ENCODE measurements at places on chromosomes 3 and 15.

GRCh38 chr15:96336596-96337364 is 6.3 kb downstream of the NR2F2 start:
- no peak for DNase-seq

- no peak for DNase-seq
These were observed 331.5 kb upstream of the RARB start for GRCh38 chr3:25096536-25096935.

DNA sequence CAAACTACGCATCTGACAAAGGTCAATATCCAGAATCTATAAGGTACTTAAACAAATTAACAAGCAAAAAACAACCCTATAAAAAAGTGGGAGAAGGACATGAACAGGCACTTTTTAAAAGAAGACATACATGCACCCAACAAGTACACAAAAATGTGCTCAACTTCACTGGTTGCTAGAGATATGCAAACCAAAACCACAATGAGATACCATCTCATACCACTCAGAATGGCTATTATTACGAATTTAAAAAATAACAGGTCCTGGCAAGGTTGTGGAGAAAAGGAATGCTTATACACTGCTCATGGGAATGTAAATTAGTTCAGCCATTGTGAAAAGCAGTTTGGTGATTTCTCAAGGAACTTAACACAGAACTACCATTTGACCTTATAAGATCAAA is 175.6 kb upstream of the MLF1 start:
- DNase-seq = no peak

DNA sequence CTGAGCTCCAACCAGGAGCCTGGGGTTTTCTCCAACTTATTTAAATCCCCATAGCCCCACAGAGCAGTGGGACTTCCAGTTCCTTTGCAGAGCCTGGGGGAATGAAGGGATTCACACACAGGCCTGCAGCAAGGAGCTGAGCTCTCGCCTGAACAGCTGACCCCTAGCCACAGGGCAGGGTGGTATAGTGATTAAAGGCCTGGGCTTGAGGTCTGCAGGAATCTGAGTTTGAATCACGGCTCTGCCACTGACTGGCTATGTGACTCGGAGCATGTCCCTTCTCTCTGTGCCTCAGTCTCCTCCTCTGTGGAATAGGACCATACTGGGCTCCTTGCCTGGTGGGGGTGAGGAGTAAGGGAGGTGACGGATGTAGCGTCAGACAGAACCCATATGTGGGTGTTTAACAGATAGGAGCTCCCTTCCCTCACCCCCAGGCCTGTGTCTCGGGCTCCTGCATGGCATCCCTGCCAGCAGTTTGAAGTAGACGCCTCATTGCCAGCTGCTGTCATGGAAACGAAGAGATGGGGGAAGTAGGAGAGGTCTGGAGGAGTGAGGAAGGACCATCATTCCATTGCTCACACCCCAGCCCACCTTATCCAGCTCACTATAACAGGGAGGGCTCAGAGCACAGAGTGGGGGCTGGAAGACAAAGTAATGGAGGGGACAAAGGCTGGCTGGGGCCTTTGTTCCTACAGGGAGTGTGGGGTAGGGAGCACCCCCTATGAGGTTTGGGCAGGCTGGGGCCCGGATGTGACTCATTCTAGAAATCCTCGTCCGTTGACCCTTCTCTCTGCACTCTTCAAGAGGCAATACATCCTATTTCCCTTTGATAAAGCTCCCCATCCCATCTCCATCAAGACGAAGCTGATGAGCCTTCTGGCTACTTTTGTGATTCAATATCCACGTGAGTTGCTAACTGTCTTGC is 14.8 kb downstream of the HRH1 start:
- DNase-seq = no peak

GRCh38 chr15:70437089-70437488 is 326.3 kb downstream of the UACA start:
- no peak for DNase-seq

- DNase-seq = no peak
These were observed 48.7 kb upstream of the IREB2 start for GRCh38 chr15:78389322-78389721.

DNA sequence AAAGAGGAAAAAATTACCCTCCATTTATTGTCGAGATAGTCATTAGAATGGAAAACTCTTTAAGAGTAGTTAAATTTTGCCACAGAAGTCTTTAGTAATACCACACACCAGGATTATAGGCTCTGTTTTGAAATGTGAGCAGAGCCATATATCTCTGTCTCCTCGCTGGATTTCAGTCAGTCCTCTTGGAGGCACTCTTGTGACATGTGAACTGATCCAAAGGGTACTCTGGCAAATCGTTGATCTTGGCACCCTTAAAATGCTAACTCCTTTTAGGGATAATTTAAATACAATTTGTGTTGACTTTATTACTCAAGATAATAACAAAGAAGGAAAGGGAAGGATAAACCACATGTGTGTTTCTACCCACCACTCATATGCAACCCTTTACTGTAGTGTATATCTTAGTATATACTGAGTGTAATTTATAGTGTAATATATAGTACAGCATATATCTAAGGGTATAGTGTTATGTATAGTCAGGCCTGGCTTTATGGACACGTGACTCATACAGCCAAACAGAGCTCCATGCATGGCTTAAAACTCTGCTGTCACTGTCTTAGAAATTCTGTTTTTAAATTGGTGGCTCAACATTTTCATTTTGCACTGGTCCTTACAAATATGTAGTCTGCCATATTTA is 12.3 kb upstream of the KPNA4 start:
- no peak for DNase-seq

DNA sequence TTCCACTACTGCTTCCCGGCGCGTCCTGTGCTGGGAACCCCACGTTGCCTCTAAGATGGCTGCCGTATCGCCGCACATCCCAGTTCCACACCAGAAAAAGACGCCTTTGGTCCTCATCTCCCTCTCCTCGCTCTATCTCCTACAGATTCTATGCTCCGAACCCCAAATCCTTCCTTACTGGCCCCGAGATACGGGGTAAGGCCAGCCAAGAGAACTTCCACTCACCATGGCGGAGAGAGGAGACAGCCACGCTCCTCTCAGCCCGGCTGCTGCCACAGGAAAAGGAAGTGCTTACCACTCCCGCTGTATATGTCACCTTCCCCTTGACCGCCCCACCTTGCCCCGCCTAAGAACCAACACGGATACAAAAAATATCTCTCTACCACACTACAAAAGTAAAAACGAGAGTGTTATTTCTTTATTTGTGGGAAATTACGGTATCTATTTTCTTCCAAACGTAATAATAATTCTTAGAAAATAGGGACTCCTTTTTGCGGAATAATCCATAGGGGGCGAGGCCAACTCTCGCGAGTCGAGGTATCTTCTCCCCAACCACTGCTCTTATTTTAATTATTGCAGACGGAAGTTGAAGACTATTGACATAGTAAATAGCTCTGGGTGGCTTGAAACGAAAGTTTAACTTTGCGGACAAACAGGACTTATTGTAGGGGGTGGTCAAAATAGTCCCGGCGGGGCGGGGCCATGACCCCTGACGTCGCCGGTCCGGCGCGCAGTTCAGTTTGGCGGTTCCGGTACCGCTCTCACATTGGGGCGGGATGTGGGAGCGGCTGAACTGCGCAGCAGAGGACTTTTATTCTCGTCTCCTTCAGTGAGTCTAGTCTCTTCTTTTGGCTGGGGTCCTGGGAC is at the start of the genes RPL4 and ZWILCH:
RPL4 (minus strand) TSS at position 293 of the 867 bp plus-strand sequence; CDS start at position 228, 65 bp downstream.
ZWILCH (plus strand) TSS at position 764 of the 867 bp plus-strand sequence; CDS start at position 777, 13 bp downstream.
- DNase-seq = peak; percentile 68

GRCh38 chr15:90400005-90400758 is 12.1 kb downstream of the IQGAP1 start:
- no peak for DNase-seq

GRCh38 chr3:7658294-7658693 is 797.4 kb downstream of the GRM7 start:
- DNase-seq = no peak

DNA sequence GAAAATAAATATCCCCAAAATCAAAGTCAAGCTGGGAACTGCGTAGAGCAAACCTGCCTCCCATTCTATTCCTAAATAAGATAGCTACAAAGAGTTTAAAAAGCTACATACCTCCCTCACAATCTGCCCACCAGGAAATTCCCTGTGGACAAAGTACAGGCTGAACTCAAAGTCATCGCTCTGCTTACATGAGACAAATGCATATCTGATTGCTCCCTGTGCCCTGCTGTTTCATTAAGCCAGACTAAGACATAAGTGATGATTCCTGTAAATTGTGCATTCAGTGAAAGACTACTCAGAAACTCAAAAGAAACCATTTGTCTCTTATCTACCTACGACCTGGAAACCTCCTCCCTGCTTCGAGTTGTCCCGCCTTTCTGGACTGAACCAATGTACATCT is 28.5 kb upstream of the EIF4A2 start:
- DNase-seq = no peak

DNA sequence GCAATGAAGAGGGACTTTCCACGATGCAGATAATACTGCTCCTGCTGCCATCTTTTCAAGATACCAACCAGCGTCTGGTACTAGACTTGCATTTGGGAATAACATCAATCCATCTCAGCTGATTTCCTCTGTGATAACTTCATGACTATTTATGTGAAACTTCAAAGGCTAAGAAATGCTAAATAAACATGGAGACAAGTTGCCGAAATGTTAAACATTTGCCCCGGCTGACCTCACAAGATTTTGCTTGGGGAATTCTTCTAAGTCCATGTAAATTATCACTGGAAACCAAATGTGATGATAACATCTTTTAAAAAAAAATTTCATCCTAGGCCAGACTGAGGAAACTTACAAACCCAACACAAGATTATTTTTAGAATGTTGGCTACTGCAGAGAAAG is 185.8 kb upstream of the PRICKLE2 start:
- no peak for DNase-seq

- DNase-seq = no peak
These were observed 235.5 kb downstream of the OPA1 start for GRCh38 chr3:193828477-193828876.

- no peak for DNase-seq
These were observed 286.4 kb upstream of the BCHE start for GRCh38 chr3:166123576-166123975.

DNA sequence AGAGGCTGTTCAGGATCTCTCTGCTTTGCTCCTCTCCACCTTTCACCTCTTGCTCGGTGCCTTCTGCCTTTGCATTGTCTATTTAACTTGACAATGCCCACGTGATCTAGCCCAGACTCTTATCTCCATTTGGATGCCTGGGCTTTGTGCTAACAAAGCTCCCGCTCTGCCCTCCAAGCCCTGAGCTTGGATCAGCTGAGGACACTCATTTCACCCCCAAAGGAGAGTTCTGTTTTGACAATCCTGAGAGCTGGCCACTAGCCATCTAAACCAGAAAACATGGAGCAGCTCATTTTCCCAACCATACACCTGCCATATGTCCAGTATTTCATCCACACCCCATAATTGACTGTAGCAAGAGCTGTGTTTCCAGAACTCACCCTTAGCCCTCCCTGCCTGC is 12.8 kb downstream of the GPR176 start:
- DNase-seq = no peak

GRCh38 chr3:36876181-36876936 is 68.5 kb downstream of the TRANK1 start:
- DNase-seq = no peak

DNA sequence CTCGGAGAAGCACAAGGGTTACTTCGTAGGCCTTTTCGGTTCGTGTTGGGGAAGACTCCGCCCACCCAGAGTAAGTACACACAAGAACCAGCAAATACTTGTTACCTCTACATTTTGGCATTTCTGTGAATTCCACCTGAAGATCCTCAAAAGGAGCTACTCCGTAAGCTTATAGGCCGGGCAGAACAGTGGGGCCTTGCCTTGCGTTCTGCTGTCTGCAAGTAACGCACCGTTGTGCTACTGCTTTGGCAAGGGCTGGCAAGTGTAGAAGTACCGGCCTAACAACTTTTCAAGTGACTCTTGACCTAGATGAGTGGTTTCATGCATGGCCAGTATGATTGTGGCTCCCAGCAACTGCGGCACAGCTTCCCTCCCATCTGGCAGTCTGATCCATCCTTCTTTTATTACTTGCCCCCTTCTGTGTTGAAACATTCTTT is 6.4 kb upstream of the DNAAF4 start:
- DNase-seq = no peak

DNA sequence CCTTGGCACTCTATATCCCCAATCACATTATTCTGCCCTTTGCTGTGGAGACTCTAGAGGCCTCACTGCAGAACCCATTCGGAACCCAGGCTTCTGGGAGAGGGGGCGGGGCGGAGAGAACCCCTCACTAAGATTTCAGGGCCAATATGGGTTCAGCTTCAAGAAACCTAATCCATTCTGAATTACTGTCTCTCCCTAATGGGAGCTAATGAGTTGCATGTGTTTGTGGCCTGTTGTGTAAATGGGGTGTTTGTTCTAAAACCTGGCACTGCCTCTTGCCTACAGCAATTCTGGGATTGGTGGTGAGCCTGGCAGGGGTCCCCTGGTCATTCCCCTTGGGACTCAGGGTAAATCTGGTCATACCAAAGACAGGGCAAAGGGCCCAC is 605 bp upstream of the RASL12 start:
- no peak for DNase-seq

DNA sequence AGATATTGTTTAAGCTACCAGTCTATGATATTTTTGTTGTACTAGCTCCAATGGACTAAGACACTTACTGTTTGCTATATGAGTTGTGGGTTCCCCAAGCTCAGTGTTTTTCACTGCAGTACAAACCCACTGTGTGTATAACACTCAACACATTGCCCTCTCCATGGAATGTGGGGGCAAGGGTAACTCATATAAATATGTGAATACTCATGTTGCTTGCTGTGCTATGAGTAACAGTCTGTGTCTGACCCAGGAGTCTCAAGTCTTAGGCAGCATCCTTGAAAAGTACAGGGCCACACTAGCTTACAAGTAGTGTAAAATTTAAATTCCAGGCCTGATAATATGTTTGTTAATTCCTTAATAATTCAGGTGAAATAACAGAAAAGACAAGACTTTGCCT is 22.5 kb upstream of the CNTN3 start:
- DNase-seq = no peak

- DNase-seq = no peak
These were observed 96.0 kb downstream of the ABHD5 start for GRCh38 chr3:43786526-43787305.
